Stimulated activated CD4-positive, alpha-beta T cell treated with anti-CD3 and anti-CD28 coated beads, Interleukin-15, amount 100 ng/mL, for 48 hours (primary cell): ENCODE measurements at places on chromosomes 2 and 18.

GRCh38 chr2:152782171-152782570, 63.8 kb downstream of the ARL6IP6 start:
- no peak for DNase-seq

GRCh38 chr2:211367711-211368110, 811.3 kb downstream of the CPS1 start:
- no peak for DNase-seq

DNA sequence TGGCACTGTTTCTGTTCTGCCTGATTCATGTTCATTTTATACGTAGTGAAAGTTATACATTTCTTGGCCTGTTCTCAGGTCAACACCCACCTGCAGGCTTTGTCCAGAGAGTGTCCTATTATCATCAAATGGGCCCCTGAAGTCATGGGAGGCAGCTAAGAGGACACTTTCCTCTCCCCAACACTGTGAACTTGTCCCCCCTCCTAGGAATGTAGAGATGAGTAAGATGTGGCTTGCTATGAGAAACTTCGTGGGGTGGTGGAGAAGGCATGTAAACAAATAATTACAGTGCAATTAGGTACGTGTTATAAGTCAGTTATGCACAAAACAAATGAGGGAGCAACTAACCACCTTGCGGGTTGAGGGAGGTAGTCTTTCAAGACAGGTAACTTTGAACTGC, 57.9 kb downstream of the COL4A3 start:
- no peak for DNase-seq

GRCh38 chr2:10993001-10993481, 81.3 kb downstream of the KCNF1 start:
- no peak for DNase-seq

DNA sequence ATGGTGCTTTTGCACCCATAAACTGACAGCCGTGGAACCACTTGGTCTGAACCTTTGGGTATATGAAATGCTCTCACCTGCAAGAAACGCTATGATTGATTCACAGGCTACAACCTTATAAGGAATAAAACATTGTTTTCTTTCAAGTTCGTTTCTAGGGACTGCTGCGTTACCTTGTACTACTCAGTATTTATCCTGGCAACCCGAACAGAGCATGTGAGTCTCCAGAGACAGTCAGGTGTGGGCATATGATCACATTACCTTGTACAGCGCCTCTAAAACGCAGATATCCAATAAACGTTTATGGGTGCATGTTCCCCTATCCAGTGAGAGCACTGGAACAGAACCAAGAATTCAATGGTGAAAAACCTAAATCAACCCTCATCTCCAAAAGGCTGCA, 1.7 kb downstream of the CCBE1 start:
- no peak for DNase-seq

DNA sequence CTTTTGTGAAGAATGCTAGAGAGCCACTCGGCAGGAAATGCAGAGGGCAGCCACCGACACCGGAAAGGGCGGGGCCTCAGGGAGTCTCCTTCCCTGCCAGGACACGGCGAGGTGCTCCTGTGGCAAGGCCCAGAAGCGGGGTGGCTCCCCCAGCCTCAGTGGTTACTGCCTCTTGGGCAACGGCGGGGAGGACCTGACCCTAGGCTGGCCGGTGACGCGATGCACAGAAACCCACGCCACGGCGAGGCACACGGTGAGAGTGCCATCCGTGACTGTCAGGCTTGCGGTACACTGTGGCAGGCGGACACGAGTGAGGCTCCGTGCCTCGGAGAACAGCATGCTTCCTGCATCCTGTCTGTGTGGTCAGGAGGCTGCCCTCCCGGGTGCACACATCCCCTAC, 47.8 kb downstream of the ZAP70 start:
- DNase-seq = peak; percentile 32

GRCh38 chr2:28365158-28365557, 27.5 kb upstream of the FOSL2 start:
- no peak for DNase-seq

- DNase-seq = no peak
Observed at GRCh38 chr2:11539317-11540147, 5.7 kb downstream of the GREB1 start.

GRCh38 chr18:49537232-49537896, 24.5 kb upstream of the LIPG start:
- no peak for DNase-seq

DNA sequence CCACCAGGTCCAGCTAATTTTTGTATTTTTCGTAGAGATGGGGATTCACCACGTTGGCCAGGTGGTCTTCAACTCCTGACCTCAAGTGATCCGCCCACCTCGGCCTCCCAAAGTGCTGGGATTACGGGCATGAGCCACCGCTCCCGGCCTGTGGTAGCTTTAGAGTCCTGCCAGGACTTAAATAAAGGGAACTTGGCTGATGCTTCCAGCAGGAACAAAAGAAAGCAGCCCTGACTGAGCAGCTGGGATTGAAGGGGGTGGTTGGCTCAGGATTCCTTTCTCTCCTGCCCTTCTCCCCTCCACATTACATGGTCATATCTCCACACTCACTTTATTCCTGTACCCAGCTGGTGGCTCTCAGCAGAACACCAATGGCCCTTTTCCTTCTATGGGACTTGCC, 20.0 kb downstream of the EFHD1 start:
- DNase-seq = no peak

DNA sequence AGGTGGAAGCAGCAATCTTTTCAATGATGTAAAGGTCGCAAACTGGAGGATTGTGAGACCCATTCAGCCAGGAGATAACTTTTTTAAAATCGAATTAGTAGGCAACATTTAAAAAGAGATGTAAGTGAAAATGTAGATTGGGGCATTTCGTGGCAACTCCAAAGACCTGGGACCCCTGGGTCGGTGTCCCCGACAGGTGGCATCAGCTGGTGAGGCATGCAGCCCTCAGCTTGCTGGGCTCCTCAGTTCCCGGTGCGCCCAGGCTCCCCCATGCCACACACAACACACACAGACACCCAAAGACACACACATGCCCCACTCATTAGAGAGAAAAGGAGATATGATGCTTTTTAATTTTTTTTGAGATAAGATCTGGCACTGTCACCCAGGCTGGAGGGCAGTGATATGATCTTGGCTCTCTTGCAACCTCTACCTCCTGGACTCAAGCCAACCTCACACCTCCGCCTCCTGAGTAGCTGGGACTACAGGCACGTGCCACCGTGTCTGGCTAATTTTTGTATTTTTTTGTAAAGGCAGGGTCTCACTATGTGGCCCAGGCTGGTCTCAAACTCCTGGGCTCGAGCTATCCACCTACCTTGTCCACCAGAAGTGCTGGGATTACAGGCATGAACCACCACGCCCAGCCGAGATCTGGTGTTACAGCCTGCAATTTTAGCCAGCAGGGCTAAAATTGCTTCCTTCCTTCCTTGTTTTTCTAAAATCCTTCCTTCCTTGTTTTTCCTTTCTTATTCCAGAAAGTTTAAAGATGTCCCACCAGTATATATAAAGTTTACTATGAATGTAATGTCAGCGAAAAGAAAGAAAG, 122.6 kb upstream of the EPAS1 start:
- no peak for DNase-seq

GRCh38 chr2:232632229-232632903, 1.0 kb upstream of the EFHD1 start:
- no peak for DNase-seq

DNA sequence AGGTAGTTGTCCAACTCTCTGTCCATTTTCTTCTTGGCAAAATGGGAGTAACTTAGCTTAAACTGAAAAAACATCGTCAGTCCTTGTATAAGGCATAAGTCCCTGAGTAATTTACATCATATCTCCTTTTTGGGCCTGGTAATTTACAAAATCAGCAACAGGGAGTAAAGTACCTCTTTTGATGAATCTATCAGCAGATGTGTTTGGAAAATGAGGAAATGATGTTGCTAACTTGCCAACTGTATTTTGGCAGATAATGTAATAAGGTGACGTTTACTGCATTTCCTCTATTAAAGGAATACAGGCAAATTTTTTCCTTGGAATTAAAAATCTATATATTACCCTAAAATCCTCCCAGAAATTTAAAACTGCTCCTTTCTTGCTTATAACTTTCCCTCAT, 29.2 kb downstream of the ANKRD44 start:
- no peak for DNase-seq

- no peak for DNase-seq
Observed at GRCh38 chr2:25688236-25688635, 14.9 kb upstream of the DTNB start.

- DNase-seq = no peak
Observed at GRCh38 chr2:95346231-95346737, 49.1 kb downstream of the KCNIP3 start.

DNA sequence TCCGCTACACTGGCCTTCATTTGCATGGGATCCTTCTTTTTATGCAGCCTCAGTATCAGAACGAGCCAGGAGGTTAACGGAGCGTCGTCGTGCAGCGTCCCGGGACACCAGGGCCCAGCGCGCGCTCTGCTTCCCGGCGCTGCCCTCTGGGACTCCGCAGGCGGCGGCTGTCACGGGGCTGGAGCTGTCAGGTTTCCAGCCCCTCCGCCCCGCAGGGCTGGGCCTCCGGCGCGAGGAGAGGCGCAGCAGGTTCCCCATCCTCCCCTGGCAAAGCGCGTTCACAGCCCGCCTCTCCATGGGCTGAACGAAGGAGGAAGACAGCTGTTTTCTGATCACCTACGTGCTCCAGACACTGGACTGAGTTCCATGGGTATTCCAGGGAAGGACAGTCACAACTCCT, 12.5 kb upstream of the PAX8 start:
- DNase-seq = no peak

DNA sequence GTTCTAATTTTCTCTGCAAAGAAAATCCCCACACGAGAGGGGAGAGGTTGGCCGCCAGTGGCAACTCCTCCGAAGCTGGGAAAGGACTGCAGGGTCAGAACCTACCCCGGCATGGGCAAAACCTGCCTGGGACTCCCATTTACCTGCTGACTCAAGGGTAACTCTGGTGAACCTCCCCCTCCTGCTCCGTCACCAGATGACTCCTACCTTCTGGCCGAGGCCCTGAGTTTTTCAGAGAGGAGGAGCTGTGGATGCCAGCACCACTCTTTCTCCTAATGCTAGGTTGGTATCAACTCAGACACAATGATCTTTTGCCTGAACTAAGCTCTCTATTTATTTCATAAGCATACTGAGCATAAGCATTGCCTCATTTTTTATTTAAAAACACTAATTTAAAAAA, 96.6 kb downstream of the ALPK2 start:
- DNase-seq = no peak

- no peak for DNase-seq
Observed at GRCh38 chr2:84958135-84959059, 12.6 kb upstream of the KCMF1 start.

DNA sequence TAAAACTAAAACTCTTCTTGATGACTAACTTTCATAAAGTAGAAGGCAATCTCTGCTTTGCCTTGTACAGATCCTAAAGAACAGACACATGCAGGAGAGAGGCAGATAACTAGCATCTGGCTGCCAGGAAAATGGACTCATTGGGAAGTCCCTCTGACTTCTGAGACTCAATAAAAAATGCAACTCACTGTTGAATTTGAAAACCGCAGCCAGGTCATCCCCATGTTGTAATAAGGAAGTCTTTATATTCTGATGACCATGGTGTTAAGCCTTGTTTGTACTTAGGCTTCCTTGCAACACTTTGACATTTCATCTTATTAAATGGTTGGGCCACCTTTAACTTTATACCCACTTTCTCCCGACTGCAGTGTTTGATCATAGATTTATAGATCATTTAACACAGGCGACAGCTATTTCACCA, 375.1 kb upstream of the KCNH7 start:
- DNase-seq = no peak

DNA sequence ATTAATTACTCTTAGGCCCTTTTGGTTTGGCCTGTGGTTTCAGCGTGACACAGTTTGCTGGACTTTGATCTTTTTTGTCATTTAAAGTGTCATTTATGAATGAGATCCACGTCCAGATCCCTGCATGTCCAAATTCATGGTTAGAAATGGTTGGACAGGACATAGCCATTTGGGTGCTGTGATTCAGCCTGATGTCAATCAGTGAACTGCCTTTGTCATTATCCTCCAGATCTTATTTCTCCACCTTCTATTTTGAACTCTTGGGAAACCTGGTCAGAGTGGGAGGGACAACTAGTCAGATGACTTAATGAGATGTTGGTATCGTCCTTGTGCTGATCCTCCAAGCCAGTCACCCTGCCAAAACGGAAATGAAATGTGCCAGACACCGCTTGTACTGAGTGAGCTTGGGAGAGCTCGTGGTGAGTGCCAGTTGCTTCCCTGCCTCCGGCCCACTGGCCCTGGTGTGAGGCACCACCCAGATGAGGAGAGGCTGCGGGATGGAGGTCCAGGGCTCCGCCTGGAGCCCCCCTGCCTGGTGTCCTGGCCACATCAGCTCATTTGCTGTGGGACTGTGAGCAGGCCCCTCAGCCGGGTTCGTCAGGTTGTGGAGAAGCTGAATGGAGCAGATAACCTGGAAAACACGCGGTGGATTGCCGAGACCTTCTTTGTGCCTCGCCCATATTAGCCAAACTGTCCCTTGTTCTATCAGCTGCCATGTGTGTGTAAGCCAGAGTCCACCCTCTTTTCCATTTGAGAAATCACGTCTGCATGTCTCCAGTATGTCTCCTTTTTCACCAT, 70.1 kb downstream of the DGKD start:
- no peak for DNase-seq

DNA sequence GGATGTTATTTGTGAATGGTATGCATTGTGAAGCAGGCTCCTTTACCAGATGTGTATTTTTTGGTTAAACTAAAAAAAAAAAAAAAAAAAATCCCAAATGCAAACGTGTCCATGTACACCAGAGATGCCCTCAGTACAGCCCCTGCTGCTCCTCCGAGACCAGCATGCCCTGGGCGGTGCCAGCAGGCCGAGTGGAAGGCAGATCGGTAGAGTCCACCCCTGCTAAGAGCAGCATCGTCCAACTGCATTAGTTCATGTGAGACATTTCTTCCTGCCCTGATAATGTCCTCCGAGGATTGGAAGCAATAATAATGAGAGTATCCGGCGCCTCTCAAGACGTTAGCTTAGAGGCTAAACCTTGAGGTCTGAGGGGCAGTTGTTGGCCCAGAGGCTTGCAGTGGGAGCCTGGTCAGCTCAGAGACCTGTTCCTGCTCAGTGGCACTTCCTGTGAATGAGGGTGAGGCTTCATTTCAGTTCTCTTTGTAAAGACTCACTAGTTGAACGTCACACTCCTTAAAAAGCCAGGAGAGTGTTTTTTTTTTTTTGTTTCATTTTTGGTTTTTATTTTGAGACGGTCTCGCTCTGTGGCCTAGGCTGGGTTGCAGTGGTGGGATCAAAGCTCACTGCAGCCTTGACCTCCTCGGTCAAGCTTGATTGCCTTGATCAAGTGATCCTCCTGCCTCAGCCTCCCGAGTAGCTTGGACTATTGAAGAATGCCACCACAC, 5.6 kb downstream of the SLC66A3 start:
- DNase-seq = no peak

DNA sequence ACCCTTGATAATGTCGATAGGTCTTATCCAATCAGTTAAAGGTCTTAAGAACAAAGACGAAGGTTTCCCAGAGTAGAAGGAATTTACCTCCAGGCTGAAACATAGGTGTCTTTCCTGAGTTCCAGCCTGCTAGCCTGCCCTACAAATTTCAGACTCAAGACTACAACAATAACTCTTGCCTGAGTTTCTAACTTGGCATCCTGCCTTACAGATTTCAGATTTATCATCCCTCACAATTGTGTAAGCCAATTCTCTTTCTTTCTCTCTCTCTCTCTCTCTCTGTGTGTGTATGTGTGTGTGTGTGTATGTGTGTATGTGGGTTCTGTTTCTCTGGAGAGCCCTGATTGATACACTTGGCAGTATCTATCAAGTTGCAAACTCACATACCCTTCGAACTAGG, 37.2 kb upstream of the B4GALT6 start:
- DNase-seq = no peak
